NCI-H446 (cell line): ENCODE measurements at places on chromosomes 12 and 14.

GRCh38 chr12:52423661-52424500 lies 10.3 kb downstream of the KRT75 start:
- no peak for DNase-seq

DNA sequence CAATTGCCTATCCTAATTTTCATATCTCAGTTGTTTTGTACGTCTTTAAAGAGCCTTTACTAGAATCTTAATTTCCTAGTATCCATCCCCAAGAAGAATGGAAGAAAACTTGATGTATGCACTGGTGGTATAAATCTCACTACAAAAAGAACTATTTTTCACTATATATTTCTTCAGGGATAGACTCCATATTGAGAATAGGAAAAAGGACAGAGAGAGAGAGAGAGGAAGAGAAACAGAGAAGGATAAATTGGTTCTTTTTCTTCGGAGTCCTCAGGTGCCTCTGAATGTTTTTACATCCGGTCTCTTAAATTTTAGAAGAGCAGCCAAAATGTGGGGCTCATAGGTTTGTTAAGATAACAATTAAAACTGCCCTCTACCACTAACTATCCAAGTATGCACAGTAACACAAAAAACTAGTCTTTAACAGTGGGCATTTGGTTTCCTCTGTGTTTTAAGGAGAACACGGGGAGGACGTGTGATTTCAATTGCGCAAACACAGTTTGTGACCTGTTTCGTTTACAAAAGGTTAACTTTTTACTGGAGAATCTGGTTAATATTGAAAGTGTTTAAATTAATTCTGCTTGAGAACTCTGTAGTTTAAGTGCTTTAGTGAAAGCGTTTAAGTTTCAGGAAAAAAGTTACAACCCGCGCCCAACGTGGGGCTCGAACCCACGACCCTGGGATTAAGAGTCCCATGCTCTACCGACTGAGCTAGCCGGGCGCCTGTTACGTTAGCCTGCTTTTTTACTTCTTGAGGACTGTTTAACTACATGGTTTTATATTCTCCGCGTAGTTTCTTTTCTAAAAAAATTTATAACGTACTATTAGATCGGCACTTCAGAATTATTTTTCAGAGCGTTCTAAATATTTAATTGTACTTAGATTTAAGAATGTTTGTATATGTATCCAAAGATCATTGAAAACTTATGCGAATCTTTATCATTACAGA lies 5.1 kb upstream of the PSMA3 start:
- DNase-seq = peak; percentile 41

DNA sequence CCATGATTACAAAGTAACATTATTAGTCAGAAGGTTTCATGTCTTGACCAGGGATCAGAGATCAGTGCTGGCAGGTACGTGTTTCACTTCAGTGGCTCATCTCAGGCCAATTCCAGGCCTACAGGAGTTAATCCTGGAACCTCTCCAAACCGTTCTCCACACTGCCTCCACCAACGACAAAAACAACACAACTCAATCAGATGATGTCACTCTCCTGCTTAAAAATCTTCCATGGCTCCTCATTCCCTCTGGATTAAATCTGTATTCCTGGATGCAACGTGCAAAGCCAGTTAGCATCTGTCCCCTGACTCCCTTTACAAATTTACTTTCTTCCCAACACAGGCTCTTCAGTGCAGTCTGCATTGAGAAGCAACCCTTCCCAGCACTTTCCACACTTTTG lies 34.3 kb upstream of the TXNRD1 start:
- DNase-seq = peak; percentile 11

DNA sequence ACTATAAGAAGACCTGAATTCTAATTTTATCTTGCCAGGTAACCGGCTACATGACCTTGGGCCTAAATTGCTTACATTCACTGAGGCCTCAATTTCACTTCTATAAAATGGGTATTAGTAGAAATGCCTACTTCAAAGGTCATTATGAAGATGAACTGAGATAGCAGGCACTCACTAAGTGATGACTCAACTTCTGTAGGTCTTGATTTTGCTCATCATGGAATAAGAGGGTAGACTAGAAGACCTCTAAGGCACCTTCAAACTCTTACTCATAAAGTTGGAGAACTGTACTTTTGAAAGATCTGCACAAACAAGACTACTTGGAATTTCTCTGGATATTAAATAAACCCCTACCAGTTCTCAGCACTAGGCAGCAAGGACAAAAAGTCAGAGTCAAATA lies 39.3 kb upstream of the FRMD6 start:
- no peak for DNase-seq
